ENCODE measurements at places on chromosomes 16 and 17. TPM values are rescaled to one million over a fixed set of nuclear protein-coding genes. Genes with fewer than 3 reads are reported as not detected.

GPR179 gene
- polyA plus RNA-seq: 0.17 TPM

HSF4 gene
- 1.5 TPM for polyA plus RNA-seq

TSPAN10 gene
- 1.1 TPM for polyA plus RNA-seq

AANAT gene
- not detected for polyA plus RNA-seq

ABAT gene
- polyA plus RNA-seq: 13.0 TPM

TBC1D3 gene
- 1.8 TPM for polyA plus RNA-seq

KRTAP2-4 gene
- polyA plus RNA-seq: not detected

ASIC2 gene
- polyA plus RNA-seq: 0.22 TPM

GAS7 gene
- 66.1 TPM for polyA plus RNA-seq

AOC2 gene
- 0.87 TPM for polyA plus RNA-seq

STAC2 gene
- polyA plus RNA-seq: 0.13 TPM

GRCh38 chr16:2464333-2464732 is 4.4 kb downstream of the TEDC2 start:
- no peak for DNase-seq

GRCh38 chr17:66944351-66945146 is 20.0 kb upstream of the CACNG4 start:
- peak; percentile 74 for DNase-seq

DNA sequence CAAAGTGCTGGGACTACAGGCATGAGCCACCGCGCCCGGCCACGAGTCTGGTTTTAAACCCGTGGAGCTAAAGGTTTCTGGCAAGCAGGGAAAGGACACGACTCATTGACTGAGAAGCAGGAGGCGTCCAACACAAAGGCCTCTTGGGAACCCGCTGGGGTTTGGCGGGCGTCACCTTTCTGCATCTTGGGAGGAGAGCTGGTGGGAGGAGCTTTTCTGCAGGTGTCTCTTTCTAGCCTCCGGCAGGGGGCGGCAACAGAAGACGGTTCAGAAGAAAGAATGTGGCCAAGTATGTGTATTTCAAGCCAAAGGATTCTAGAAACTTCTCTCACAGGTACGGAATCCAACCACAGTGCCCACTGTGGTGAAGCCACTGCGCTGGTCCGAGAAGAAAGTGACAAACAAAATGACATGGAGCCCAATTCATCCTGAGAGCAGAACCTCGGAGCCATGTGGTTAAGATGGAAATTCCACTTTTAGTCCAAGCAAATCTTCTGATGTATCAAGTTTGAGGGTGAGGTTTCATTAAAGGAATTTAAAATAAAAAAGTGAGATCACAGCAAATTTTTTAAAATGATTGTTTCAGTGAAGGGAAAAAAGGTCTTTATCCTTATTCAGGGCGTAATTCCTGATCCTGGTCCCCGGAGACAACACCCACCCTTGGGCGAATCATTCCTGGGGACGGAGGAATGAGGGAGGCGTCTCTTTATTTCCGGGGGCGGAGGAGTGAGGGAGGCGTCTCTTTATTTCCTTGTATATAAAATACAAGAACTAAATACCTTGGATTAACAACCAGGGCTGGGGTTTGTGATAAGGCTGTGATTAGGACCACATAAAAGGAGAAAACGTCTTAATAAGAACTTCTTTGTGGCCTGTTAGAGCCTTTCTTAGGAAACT is 97.6 kb downstream of the MRM3 start:
- DNase-seq: peak; percentile 65

DNA sequence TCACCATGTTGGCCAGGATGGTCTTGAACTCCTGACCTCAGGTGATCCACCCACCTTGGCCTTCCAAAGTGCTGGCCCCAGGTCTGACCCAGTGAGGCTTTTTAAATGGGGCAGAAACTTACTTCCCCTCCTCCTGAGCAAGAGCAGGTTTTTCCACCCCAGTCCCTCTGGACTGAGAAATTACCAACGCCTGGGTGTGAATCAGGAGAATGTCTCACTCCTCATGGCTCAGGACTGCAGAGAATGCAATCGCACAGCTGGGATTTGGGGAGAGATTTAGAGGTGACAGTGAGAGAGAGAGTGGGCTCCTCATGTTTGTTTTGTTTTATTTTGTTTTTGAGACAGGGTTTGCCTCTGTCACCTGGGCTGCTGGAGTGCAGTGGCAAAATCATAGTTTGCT is 203.6 kb downstream of the RAB11FIP4 start:
- no peak for DNase-seq

DNA sequence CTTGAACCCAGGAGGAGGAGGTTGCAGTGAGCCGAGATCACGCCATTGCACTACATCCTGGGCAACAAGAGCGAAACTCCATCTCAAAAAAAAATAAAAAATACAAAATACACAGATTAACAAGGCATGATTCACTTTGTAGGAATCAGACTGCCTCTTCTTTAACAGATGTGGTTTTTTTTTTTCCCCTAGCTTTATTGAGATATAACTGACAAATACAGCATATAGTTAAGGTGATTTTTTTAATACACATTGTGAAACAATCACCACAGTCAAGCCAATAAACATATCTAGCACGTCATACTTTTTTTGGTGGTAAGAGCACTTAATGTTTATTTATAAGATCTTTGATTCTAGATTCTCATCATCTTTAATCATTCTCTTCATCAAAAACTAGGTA is 87.8 kb downstream of the SPAG9 start:
- DNase-seq: no peak

GRCh38 chr17:6940186-6940649 is 55.6 kb upstream of the ALOX12 start:
- no peak for DNase-seq

DNA sequence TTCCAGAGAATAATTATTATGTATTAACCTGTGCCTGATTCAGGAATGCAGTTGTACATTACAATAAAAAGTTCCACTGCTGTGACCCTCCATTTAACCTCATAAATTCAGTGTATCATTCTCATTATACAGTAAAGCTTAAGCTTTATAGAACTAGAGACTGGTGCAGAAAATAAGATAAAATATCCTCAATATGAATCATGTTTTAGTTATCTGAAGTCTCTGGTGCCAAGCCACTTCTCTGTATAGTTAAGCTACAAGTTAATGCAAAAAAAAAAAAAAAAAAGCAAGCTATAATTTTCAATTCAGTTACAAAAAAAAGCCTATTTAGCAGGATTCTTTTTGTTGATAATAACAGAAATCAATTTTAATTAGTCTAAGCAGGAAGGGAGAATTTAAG is 22.4 kb upstream of the SMIM36 start:
- no peak for DNase-seq

DNA sequence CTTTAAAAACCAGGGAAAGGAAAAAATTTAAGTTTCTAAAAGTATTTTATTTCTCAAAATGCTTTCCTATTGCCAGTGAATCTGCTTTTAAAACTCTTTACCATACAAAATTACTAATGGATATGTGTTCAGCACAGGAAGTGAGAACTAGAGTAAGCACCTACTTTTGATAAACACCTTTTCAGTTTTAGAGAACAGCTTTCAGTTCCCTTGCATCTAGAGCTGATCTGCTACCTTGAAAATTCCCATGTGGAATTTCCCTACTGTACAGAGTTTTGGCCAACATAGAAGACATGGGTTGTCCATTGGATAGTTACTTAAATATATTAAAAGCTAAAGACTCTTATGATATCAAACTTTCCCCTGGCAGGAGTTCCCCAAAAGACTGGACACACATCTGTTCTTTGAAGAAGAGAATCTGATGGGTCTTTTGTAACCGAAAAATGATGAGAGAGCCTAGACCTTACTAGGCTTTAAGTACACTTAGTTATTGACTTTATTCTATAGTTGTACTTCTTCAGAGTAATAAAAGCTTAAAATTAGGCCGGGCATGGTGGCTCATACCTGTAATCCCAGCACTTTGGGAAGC is 112.1 kb upstream of the CNTNAP4 start:
- no peak for DNase-seq

- no peak for DNase-seq
Observed at GRCh38 chr16:7420079-7420478, 87.4 kb downstream of the RBFOX1 start.

GRCh38 chr16:28267356-28267755 is 25.0 kb upstream of the SBK1 start:
- no peak for DNase-seq

DNA sequence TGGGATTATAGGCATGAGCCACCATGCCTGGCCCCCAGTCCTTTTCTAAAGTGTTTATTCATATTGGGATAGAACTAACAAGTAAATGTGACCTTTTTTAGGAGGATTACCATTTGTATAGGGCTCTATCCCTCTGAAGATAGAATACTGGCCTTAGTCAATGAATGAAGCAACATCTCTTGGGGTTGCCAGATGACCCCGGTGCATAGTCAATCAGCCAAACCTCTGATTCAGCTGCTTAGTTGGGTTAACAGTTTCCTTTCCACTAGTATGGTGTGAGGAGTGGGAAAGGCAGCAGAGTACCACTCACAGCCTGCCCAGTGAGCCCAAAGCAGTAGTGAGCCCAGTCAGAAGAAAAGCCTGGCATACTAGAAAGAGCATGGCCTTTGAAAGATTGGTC is 94.6 kb upstream of the TBX2 start:
- DNase-seq: no peak

DNA sequence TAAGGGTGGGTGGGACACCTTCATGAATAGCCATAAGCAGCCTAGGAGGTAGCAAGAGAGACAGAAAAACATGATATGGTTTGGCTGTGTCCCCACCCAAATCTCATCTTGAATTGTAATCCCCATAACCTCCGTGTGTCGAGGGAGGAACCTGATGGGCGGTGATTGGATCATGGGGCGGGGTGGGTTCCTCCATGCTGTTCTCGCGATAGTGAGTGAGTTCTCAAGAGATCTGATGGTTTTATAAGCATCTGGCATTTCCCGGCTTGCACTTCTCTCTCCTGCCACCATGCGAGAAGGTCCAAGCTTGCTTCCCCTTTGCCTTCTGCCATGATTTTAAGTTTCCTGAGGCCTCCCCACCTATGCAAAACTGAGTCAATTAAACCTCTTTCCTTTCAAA is 259.1 kb upstream of the ERCC4 start:
- no peak for DNase-seq

DNA sequence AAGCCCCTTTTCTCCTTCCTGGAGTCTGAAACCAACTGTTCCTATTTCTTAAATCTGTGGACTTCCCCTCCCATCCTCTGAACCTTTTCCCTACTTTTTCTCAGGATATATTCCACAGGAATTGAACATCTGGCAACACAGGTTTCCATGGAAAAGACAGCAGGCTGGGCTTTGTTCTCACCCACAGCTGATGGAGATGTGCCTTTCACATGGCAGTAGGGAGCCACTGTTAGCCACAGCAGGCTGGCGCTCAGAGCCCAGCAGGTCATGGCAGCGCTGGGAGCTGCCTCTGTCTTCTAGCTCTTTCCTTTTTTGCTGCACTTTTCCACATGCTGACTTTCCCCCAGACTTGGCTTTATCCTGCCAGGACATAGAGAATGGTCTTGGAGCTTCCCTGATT is 116.4 kb upstream of the NLRP1 start:
- no peak for DNase-seq

DNA sequence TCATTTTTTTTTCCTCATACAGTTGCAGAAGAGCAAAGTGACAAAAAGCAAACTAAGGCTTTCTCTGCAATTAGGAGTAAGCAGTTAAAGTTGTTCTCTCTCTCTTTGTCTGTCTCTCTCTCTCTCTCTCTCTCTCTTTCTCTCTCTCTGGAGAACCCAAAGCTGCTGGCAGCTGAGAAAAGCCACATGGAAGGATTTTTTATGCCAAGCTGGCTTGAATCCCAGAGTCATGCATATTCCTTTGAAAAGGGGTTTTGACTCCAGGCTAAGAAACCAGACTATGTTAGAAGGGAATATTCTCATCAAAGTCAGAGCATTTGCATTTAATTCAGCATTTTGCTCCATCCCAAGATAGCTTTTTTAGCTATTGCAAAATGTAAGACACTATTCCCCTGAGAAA is 1114.2 kb upstream of the GOT2 start:
- peak; percentile 36 for DNase-seq

- no peak for DNase-seq
Observed at GRCh38 chr16:30187971-30188561, 4.7 kb downstream of the CORO1A start.

GRCh38 chr17:68792042-68792685 is 163.0 kb downstream of the ABCA8 start:
- DNase-seq: no peak

- no peak for DNase-seq
Observed at GRCh38 chr16:9016824-9017223, 53.1 kb upstream of the USP7 start.

DNA sequence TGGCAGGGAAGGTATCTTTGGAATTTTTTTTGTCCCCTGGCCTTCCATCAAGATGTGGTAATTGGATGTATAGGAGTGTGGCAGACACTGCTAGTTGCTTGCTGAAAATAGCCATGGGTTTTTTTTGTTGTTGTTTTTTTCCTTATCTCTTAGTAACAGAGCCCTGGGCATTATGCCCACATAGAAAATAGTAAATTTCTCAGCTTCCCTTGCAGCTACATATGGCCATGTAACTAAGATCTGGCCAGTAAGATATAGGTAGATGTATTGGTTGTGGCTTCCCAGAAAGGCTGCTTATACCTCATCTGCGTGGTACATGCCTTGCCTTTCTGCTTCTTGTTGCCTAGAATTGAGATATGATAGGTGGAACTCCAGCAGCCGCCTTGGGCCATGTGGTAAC is 349.9 kb downstream of the CPPED1 start:
- DNase-seq: no peak

DNA sequence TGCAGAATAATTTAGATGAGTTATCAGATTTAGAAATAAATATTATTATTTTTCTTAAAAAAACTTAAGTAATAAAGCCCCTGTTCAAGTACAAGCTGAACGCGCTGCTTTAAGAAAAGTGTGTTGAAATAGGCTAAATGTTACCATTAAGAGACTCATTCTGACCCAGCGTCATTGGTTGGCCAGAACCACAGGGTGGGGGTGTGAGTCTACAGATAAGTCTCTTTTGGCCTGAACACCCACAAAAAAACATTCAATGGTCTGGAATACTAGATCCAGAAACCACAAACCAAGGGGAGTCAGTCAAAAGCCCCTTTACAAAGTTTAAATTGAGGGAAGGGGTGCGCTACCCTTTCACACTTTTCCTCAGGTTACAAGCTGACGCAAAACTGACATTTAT is 776.1 kb downstream of the KCNJ2 start:
- no peak for DNase-seq

DNA sequence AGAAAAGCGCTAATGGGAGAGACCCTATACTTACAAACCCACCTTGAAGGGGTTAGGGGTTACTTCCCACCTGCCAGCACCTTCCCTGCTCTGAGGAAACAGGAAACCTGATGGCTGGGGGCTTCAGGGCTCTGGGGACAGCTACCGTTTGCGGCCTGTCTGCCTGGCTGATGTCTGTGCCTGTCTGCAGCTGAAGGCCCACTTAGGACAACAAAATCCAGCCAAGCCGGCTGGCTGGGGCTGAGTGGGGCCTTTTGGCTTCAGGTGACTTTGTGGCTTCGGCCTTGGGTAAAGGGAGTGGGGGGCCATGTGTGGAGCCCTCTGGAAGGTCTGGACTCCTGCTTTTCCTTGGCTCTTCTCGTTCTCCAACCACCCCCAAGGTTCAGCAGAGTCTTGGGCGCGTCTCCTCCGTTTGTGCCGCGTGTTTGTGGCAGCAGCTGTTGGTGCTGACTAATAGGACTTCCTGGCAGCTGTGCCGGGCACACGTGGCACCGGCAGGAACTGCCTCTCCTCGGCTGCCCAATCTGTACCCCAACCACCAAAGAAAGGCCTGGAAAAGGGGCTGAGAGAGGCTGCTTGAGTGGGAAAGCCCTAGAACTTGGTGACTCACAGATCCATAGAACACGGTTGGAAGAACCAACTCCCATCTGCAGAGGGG is 186.7 kb downstream of the MSI2 start:
- no peak for DNase-seq
